Prostate gland (tissue), 2 donors: ENCODE measurements at places on chromosomes 1 and 21. TPM values are rescaled to one million over a fixed set of nuclear protein-coding genes. Genes with fewer than 3 reads are reported as not detected.
A peak's percentile ranks its signal among the peaks of the same experiment; 100 is the strongest.

DNA sequence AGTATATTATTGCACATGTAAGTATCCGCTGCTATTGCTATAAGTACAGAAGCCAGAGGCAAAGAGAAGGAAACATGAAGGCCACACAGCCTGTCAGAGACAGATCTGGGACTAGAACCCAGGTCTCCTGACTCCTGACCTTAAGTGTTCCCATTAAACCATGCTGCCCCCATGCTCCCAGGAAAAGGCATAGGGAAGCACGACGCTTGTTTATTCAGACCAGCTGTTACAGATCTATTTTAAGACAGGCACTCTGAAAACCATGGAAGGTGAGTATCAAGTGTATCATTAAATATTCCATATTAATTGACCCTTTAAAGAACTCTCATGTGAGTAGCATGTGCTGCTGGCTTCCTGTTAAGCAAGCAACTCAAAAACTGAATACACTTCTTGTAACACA is 11.4 kb downstream of the VAV3 start:
- H3K27me3 ChIP-seq: no peaks in the 10 kb centered on the region
- DNase-seq: no peak
- H3K4me1 ChIP-seq: no peaks in the 10 kb centered on the region
- no peak overlapping the region for H3K27ac ChIP-seq
- no peaks in the 10 kb centered on the region for H3K36me3 ChIP-seq

The ARV1 gene
- 27.6 TPM for total RNA-seq

- no peaks in the 10 kb centered on the region for H3K4me1 ChIP-seq
- no peak overlapping the region for H3K4me3 ChIP-seq
- H3K36me3 ChIP-seq: no peaks in the 10 kb centered on the region
- DNase-seq: peak; percentile 48
Observed at GRCh38 chr1:58162952-58163550, 383.5 kb downstream of the OMA1 start.

GRCh38 chr1:64356636-64357256 is 113.2 kb upstream of the CACHD1 start:
- no peak for DNase-seq
- no peak overlapping the region for H3K27ac ChIP-seq

- H3K4me3 ChIP-seq: no peak overlapping the region
- H3K27me3 ChIP-seq: no peaks in the 10 kb centered on the region
- no peaks in the 10 kb centered on the region for H3K36me3 ChIP-seq
- no peak for DNase-seq
- H3K4me1 ChIP-seq: no peaks in the 10 kb centered on the region
- no peak overlapping the region for H3K27ac ChIP-seq
Observed at GRCh38 chr1:7425771-7426170, 345.3 kb upstream of the VAMP3 start.

GRCh38 chr1:53559854-53560580 is 100.8 kb downstream of the DMRTB1 start:
- no peak for DNase-seq
- no peak overlapping the region for H3K4me3 ChIP-seq
- no peaks in the 10 kb centered on the region for H3K27me3 ChIP-seq
- H3K4me1 ChIP-seq: no peaks in the 10 kb centered on the region

GRCh38 chr1:119920104-119920968 is 24.0 kb upstream of the ADAM30 start:
- DNase-seq: no peak
- no peak overlapping the region for H3K4me3 ChIP-seq
- H3K4me1 ChIP-seq: no peaks in the 10 kb centered on the region
- H3K27ac ChIP-seq: no peak overlapping the region
- H3K36me3 ChIP-seq: peaks cover 4% of the 10 kb centered on the region

DNA sequence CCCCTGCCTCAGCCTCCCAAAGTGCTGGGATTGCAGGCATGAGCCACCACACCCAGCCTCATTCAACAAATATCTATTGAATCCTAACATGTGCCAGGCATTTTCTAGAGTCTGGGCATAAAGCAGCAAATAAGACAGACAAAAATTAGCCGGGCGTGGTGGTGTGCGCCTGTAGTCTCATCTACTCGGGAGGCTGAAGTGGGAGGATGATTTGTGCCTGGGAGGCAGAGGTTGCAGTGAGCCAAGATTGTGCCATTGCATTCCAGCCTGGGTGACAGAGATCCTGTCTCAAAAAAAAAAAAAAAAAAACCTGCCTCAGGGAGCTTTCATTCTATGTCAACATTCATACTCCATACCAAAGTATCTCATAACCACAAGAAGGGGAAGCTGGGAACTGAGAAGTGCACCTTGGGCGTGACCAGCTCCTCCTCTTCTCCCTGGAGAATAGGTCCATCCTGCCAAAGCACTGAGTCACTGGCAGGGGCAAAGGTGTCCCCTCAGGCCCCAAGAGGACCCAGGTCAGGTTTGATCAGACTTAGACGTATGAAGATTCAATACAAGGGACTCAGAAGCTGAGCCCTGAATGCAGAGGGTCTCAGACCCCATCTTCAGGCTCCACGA is 36.8 kb upstream of the PPP1R15B start:
- no peaks in the 10 kb centered on the region for H3K27me3 ChIP-seq
- DNase-seq: no peak
- peaks cover 7% of the 10 kb centered on the region for H3K4me1 ChIP-seq
- H3K4me3 ChIP-seq: no peak overlapping the region
- H3K36me3 ChIP-seq: no peaks in the 10 kb centered on the region

GRCh38 chr1:155910621-155911121 is 478 bp downstream of the RIT1 start:
- DNase-seq: peak; percentile 10
- H3K27ac ChIP-seq: peak overlapping the region; percentile 93
- H3K4me3 ChIP-seq: peak overlapping the region; percentile 61
- peaks cover 9% of the 10 kb centered on the region for H3K36me3 ChIP-seq
- H3K4me1 ChIP-seq: no peaks in the 10 kb centered on the region

DNA sequence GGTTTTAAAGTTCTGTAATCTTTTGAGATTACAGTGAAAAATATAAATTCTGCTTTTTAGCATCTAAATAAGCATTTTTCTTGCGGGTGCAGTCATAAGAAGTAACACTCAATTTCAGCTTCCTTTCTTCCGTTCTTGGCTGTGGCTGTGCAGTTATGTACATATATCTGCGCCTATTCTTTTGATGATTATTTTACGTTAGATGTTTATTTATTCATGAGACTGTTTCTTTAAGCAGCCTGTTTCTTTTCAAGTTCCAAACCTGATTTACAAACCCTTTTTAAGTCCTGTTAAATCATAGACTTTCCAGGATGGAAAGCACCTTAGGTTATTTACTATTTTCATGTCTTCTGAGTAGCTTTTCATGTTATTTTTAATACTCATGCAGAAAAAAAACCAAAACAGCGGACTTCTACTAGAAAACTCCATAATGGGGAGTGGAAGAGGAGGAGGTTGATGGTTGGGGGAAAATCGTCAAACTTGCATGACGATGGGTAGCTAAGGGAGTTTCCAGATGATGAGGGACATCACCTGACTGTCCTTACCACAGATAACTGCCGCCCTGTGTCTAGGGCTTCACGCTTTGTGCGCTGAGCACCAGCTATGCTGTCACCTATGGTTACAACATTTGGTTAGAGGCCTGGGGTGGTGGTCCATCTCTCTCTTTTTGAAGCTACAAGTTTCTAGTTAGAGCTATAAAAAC is 2.6 kb downstream of the PRDM2 start:
- H3K36me3 ChIP-seq: no peaks in the 10 kb centered on the region
- no peak overlapping the region for H3K4me3 ChIP-seq
- H3K27ac ChIP-seq: no peak overlapping the region
- peaks cover 2% of the 10 kb centered on the region for H3K4me1 ChIP-seq
- no peaks in the 10 kb centered on the region for H3K27me3 ChIP-seq

DNA sequence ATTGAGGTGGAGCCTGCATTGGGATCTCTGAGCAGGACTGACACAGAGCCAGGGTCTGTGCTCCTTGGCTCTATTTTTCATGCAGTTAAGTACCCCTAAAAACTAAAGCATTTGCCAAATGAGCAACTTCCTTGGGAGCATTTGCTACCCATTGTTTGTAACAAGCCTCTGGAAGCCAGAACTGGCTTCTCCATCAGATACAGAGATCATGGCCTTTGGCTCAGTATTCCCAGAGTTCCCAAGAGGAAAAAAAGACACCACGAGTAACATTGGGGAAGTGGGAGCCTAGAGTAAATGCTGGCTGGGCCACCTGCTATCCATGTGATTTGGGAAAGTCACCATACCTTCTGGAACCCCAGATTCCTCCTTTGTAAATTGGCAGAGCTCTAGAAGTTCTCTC is 44.8 kb downstream of the OPTC start:
- no peak overlapping the region for H3K27ac ChIP-seq
- H3K4me1 ChIP-seq: no peaks in the 10 kb centered on the region
- no peaks in the 10 kb centered on the region for H3K36me3 ChIP-seq
- H3K27me3 ChIP-seq: no peaks in the 10 kb centered on the region

- peak overlapping the region; percentile 49 for H3K27ac ChIP-seq
- no peaks in the 10 kb centered on the region for H3K36me3 ChIP-seq
- H3K4me1 ChIP-seq: peaks cover 9% of the 10 kb centered on the region
- H3K27me3 ChIP-seq: peaks cover 3% of the 10 kb centered on the region
- DNase-seq: peak; percentile 58
Observed at GRCh38 chr1:38559446-38560165, 300.0 kb downstream of the RRAGC start.

DNA sequence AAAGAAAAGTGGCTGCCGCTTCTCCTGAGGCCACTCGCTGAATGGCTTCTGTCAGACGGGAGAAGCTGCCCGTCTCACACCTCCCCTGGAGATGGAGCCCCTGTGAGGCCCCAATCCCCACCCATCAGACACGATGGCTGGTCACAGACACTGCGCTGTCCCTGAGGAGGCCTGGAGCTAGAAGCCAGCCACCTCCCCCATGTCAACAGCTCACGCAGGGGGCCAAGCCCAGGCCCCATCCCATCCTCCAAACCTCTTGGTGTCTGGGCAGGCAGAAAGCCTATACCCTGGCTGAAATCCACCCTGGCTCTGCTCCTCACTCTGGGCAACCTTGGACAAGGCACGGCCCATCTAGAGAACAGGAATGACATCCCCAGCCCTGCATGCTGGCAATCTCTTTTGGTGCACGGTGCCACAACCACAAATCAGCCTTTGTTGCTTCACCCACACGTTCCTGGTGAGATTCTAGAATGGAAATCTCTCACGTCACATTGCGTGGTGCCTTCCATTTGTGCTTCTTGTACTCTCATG is 273.9 kb upstream of the VAMP3 start:
- H3K4me3 ChIP-seq: no peak overlapping the region
- DNase-seq: no peak
- no peaks in the 10 kb centered on the region for H3K27me3 ChIP-seq
- H3K36me3 ChIP-seq: no peaks in the 10 kb centered on the region

The RGS8 gene
- total RNA-seq: not detected

- no peaks in the 10 kb centered on the region for H3K27me3 ChIP-seq
- H3K27ac ChIP-seq: no peak overlapping the region
- no peaks in the 10 kb centered on the region for H3K36me3 ChIP-seq
- no peaks in the 10 kb centered on the region for H3K4me1 ChIP-seq
Observed at GRCh38 chr1:194889310-194889709, 1702.9 kb upstream of the B3GALT2 start.

GRCh38 chr1:53725238-53725689 is 13.7 kb downstream of the GLIS1 start:
- no peaks in the 10 kb centered on the region for H3K27me3 ChIP-seq
- no peak overlapping the region for H3K27ac ChIP-seq
- H3K4me3 ChIP-seq: no peak overlapping the region
- no peaks in the 10 kb centered on the region for H3K36me3 ChIP-seq
- H3K4me1 ChIP-seq: no peaks in the 10 kb centered on the region
- no peak for DNase-seq

The ASCL5 gene
- not detected for total RNA-seq

- H3K4me3 ChIP-seq: no peak overlapping the region
- no peaks in the 10 kb centered on the region for H3K36me3 ChIP-seq
- H3K27me3 ChIP-seq: no peaks in the 10 kb centered on the region
- no peak overlapping the region for H3K27ac ChIP-seq
- peak; percentile 14 for DNase-seq
- H3K4me1 ChIP-seq: peaks cover 8% of the 10 kb centered on the region
Observed at GRCh38 chr1:99659755-99660210, 13.9 kb downstream of the PALMD start.

The ROR1 gene
- total RNA-seq: 11.1 TPM

GRCh38 chr1:218898921-218899320 is 274.8 kb upstream of the LYPLAL1 start:
- no peak for DNase-seq
- H3K36me3 ChIP-seq: no peaks in the 10 kb centered on the region
- H3K4me1 ChIP-seq: no peaks in the 10 kb centered on the region
- no peak overlapping the region for H3K4me3 ChIP-seq

The CELA2A gene
- total RNA-seq: not detected

- no peak for DNase-seq
- no peaks in the 10 kb centered on the region for H3K4me1 ChIP-seq
- no peaks in the 10 kb centered on the region for H3K36me3 ChIP-seq
Observed at GRCh38 chr21:15029077-15029476, 35.7 kb downstream of the NRIP1 start.

DNA sequence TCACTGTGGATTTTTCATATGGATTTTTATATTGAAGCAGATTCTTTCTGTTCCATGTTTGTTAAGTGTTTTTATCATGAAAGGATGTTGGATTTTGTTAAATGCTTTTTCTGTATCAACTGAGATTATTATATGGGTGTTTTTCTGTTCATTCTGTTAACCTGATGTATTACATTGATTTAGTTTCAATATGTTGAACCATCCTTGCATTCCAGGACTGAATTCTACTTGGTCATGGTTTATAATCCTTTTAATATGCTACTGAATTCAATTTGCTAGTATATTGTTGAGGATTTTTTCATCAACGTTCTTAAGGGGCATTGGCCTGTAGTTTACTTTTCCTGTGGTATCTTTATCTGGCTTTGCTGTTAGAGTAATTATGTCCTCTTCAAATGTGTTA is 55.8 kb downstream of the CCDC30 start:
- H3K27me3 ChIP-seq: no peaks in the 10 kb centered on the region
- H3K36me3 ChIP-seq: no peaks in the 10 kb centered on the region
- H3K4me3 ChIP-seq: no peak overlapping the region
- H3K4me1 ChIP-seq: no peaks in the 10 kb centered on the region

DNA sequence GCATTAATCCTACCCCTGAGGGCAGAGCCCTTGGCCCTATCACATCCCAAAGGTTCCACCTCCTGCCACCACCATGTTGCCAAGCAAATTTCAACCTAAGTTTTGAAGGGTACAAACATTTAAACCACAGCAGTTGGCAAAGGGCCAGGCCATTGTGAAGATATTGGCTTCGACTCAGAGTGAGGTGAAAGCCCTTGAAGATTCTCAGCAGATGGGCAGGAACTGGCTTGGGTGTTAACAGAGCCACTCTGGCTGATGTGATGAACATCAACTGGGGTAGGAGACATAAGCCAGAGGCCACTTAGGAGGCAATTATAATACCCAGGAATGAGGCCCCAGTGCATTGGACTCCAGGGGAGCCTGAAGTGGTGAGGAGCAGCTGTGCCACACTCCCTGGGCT is 207.7 kb upstream of the KAZN start:
- no peak overlapping the region for H3K27ac ChIP-seq
- H3K4me1 ChIP-seq: no peaks in the 10 kb centered on the region
- no peak overlapping the region for H3K4me3 ChIP-seq

DNA sequence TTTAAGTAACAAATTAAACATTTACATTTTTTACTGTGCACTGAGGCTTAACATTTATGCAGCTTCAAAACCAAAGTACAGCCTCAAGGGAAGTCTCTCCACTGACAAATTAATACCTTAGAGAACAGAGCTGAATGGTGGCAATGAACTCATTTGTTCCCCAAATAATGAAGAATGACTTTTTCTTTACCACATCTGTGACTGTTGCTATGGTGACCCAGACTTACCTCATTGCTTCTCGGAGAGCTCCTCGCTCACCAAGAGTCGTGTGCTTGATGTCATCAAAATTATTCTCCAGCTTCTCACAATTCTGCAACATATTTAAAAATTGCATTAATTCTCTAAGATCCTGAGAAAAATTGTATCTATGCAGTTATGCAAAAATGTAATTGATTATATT is 92.9 kb downstream of the DPYD start:
- no peak overlapping the region for H3K27ac ChIP-seq
- no peak for DNase-seq
- no peak overlapping the region for H3K4me3 ChIP-seq
- H3K27me3 ChIP-seq: no peaks in the 10 kb centered on the region
- no peaks in the 10 kb centered on the region for H3K4me1 ChIP-seq
- H3K36me3 ChIP-seq: no peaks in the 10 kb centered on the region
